ENCODE measurements at places on chromosomes 7 and 10.

DNA sequence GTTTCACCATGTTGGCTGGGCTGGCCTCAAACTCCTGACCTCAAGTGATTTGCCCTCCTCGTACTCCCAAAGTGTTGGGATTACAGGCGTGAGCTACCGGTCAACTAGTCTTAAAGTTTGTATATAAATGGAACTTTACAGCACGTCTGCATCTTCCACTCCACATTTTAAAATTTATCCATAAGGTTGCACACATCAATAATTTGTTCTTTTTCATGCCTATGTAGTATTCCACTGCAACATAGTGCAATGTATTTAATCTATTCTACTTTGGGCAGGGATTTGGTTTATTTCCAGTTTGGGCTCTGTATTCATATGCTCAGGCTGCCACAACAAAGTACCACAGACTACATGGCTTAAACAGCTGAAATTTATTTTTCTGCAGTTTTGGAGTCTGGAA lies 90.0 kb downstream of the NPTX2 start:
- DNase-seq: no peak

- no peak for DNase-seq
These were observed 123.6 kb downstream of the VTI1A start for GRCh38 chr10:112570585-112570984.

DNA sequence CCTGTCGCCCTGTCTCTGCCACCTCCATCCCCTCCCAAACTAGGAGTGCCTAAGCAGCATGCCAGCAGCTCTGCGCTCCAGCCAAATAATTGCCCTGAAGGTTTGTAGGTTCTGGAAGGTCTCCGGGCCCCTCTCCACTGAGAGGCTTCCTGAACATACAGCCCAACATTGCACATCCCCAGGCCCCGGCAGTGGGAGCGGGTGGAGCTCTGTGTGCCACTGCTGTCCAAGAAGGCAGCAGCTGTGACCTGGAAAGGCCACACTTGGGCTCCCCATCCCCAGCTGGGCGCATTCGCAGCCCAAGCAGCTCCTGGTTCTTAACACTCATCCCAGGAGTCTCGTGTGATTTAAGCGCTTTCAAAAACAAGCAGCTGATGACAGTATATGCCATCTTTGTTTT lies 95.7 kb downstream of the COL13A1 start:
- DNase-seq: no peak

GRCh38 chr10:2303169-2303568 lies 565.8 kb upstream of the ADARB2 start:
- DNase-seq: no peak

GRCh38 chr10:28793482-28793881 lies 116.2 kb downstream of the BAMBI start:
- DNase-seq: no peak

Data from activated T-cell treated with anti-CD3 and anti-CD28 coated beads, Interleukin-2, amount 50 U/mL, for 48 hours (primary cell).